Amniotic epithelial cell (primary cell): ENCODE measurements at places on chromosomes 7 and 10.
A peak's percentile ranks its signal among the peaks of the same experiment; 100 is the strongest.

GRCh38 chr10:5447611-5448071 lies 35.3 kb downstream of the NET1 start:
- DNase-seq, result peak; percentile 22

- no peak for DNase-seq
These were observed 178.2 kb upstream of the NRG3 start for GRCh38 chr10:81696609-81697388.

DNA sequence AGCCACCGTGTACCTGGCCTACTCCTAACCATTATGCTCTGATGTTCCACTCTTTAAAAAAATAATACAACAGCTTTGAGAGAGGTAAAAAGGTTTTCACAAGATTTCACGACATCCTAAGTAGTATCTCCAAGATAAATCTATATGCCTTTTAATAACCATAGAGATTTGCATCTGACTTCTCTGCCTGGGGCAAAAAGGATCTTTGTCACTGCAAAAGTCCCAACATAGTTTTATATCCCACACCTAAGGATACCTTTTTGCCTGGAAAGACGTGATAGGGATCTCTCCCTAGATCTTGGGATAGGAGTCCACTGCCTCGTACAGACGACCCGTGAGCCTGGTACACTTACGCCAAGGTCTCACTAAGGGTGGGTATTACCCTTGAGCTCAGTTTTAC lies 31.4 kb upstream of the SVIL start:
- no peak for DNase-seq

DNA sequence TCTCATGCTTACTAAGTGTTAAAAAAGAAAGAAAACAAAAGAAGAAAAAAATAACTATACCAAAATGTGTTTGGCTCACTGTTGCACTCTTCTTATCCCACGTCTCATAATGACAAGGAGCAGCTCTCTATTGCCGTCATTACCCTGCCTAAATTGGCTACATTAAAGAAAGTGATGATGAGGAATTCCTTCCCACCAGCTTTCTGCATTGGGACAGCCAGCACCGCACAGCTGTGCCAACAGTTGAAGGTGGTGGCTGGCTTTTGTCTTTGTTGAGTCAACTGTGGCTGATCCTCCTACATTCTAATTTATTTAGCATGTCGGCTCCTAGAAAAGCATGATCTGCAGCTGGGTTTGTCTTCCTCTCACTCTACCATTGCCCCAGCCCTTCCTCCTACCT lies 751.8 kb downstream of the KCNMA1 start:
- DNase-seq, result no peak

GRCh38 chr10:5014936-5015335 lies 11.3 kb upstream of the AKR1C2 start:
- no peak for DNase-seq

- peak; percentile 36 for DNase-seq
These were observed 307.2 kb downstream of the PRPF18 start for GRCh38 chr10:13893926-13894325.

DNA sequence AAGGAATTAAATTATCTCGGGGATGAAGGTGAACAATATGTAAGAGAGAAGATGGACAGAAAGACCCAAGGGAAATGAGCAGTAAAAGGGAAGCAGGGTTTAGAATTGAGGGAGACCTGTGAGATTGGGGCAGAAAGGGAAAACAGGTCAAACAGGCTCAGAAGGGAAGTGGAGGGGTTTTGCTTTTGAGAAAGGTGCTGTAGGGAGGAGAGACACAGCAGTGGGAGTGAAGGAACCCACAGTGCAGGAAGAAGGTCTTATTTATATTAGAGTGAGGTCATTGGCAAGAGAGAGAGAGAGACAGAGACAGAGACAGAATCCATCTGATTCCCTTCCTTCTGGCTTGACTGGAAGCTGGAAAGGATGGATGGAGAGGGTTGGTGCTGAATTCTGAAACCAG lies 3.5 kb upstream of the TCAF1 start:
- no peak for DNase-seq

DNA sequence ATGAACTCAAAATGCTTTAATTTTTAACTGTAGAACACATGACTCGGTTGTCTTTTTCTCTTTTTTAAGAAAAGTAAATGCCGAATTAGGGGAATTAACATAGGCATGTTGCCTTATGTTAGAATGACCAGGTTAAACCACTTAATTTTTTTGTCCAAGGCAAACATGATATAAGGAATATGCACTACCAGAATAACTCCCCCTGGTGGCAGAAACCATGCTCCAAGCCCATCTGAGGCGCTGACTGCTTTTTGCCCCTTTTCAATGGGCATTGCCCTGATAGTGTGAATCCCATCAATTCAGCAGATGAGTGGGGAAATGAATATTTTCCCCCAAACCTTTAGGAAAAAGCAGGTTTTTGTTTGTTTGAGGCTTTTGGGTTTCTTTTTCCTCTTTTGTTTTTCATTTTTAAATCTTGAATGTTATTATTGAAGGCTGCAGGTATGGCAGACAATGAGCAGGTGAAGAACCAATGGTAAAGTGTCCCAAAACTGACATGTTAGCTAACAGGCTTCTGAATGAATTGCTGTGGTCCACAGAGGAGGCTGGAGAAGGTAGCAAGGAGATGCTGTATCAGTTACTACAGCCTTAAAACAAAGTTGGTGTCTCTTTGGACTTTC lies 284.3 kb downstream of the SORCS3 start:
- DNase-seq, result peak; percentile 36

DNA sequence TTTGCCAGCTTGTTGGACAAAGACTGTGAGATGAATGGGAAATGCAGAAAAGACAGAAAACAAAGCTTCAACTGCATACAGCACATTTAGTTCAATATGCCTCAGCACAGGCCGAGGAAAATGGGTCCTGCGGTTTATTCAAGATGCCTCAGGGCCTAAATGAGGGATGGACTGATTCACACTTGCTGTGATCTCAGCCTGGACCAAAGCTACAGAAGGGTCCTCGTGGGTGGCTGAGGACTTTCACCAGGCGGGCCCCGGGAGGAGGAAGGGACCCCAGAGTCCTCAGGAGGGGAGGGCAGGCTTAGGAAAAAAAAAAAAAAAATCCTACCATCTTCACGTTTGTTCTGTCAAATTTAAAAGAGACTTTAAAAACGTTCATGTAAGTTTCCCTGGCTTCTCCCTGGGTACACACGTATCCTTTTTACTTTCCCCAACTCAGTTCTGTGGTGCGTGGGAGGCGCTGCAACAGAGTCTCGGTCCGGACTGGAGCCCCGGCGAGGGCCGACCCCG lies 624 bp upstream of the ZNF783 start:
- DNase-seq, result peak; percentile 60

DNA sequence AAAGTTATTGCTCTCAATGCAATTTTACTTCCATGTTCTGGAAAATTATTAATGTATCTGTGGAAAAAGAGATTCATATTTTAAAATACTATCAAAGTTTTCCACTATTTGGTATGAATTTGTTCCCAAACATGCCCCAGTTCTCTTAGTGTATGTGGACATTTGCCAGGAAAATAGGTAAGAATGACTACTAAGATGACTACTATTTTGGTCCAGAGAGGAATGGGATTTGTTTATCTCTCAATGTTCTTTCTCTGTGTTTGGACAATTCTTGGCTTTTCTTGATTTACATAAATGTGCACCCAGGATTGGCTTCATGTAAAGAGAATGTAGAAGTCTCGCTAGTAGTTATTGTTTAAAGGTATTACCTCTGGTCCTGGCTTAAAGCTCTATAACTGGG lies 60.3 kb upstream of the POT1 start:
- DNase-seq, result peak; percentile 10

- DNase-seq, result peak; percentile 34
These were observed 74.0 kb downstream of the WNT2 start for GRCh38 chr7:117248829-117249228.

DNA sequence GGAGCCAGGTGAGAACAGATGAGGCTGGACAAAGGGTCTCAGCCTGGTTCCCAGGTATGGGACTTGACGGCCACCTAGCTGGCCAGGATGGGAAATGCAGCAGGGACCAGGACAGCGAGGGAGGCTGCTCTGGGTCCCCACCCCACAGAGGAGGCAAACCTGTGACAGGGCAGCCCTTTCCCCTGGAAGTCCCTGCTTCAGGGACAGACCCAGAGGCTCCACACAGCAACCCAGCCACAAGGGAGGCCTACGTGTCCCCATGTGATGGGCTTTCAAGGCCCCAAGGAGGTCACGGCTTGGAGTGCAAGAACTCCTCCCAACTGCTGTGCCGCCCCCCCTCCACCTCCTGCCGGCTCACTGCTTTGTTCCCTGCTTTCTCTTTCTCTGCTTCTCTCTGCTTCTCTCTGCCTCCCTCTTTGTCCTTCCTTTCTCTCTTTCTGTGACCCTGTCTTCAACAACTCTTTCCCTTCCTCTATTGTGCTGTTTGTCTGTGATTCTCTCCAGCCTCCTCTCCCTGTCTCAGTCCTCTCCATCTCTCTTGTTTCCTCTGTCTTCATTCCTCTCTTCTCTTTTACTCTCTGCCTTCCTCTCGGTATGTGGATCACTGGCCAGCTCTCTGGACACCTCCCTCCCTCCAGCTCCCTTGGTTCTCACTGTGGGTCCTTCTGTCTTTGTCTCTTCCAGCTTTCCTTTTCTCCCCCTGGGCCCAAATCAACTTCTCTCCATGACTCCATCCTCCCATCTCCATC lies 9.6 kb upstream of the EIF5AL1 start:
- DNase-seq, result no peak

DNA sequence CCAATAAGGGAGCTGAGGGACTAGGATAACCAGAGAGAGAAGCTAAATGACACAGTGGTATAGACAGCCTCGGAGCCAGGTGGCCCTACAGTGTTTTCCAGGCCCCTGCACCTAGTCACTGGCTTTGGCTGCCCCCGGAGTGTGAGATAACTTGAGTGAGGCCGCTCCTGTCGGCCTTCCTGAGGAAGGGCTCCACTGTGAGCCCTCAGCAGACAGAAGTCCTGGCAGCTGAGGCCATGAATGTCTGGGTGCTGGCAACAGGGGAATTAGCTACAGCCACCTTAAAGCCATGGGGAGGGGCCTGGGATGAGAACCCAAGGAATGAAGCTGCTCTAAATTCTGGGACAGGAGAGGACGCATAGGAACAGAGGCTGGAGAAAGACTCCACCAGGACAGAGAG lies 4.6 kb upstream of the GDF10 start:
- no peak for DNase-seq

DNA sequence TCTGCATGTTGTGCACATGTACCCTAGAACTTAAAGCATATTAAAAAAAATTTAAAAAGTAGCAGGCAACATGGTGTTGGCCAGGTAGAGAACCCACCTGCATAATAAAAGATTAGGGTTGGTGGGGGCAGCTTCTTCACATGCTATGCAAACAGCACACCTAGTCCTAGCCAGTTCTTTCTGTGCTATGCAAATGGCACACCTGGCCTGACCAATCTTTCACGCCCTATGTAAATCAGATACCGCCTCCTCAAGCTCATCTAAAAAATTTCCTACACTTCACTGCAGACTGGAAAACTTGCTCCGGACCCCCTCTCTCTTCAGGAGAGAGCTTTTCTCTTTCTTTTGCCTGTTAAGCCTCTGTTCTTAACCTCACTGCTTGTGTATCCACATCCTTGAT lies 14.5 kb upstream of the PIP start:
- DNase-seq, result no peak

- DNase-seq, result no peak
These were observed 469.4 kb downstream of the KCNMA1 start for GRCh38 chr10:77168161-77168560.

- no peak for DNase-seq
These were observed 32.7 kb upstream of the FRAT2 start for GRCh38 chr10:97367126-97367649.

GRCh38 chr10:88922041-88922440 lies 30.5 kb downstream of the ACTA2 start:
- peak; percentile 25 for DNase-seq

DNA sequence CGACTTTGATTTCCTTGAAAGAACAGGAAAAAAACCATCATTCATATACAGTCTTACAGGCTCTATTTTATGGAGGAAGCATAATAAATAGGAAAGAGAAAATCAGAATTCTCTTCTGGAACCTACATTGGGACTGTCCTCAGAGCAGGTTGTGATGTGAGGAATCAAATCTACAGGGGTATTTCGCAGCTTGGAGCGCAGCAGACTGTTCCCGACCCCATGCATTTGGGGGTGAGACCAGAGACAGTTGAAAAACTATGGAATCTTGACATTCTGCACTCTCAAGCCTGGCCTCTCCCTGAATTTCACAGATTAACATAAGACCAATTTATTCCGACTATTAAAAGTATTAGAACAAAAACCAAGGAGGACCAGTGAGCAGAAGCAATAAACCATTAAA lies 93.3 kb upstream of the PRSS58 start:
- DNase-seq, result no peak

GRCh38 chr7:47357863-47358262 lies 224.0 kb downstream of the TNS3 start:
- DNase-seq, result no peak

GRCh38 chr7:95718577-95719410 lies 53.6 kb upstream of the DYNC1I1 start:
- DNase-seq, result peak; percentile 28

- DNase-seq, result peak; percentile 51
These were observed at the start of gene PDGFA for GRCh38 chr7:519484-520390. PDGFA (minus strand) TSS chr7:519846; CDS start chr7:519001, 845 bp downstream.

DNA sequence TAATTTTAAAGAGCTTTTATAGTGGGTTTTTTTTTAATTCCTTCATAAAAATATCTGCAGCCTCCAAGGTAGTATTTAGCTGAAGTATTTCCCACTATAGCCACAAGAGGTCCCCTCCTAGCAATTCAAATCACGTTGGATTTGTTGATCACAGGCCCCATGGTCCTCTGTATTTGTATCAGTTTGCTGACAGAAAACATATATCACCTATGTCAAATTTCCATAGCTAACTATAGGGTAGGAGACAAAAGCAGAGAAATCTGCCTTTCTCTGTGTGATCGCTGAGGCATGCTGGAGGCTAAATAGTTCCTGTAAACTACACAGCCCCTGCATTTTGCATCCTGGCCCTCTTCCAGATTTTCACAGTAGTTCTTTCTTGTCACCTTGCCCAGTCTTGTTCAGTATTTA lies 1.7 kb upstream of the CTNNA3 start:
- DNase-seq, result peak; percentile 54

DNA sequence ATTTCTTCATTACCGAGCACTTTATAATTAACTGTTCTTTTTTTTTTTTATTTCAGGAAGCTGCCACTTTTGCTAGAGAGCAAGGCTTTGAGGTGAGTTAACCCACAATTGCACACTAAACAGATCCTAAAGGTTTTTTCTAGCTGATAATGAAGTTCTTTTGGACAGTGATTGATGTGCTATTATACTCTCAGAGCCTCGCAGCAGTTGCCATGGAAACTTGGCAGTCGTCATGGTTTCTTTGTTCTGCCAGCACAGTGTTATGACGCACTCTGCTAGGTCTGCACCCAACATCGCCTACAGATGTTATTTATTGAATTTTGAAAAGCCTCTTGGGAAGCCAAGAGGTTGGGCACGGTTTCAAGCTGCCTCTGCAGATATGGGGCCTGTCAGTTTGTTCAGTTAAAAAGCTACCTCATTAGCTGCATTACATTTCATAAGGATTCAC lies 237.2 kb upstream of the KAT6B start:
- DNase-seq, result peak; percentile 100

- DNase-seq, result peak; percentile 54
These were observed 48.3 kb downstream of the PROSER2 start for GRCh38 chr10:11871466-11871865.
